SW 1271 (cell line): ENCODE measurements at places on chromosomes 1 and 21.

- no peak for DNase-seq
These were observed 88.0 kb downstream of the CD247 start for GRCh38 chr1:167430134-167430848.

- no peak for DNase-seq
These were observed 20.7 kb downstream of the DIPK1A start for GRCh38 chr1:92940541-92940940.

DNA sequence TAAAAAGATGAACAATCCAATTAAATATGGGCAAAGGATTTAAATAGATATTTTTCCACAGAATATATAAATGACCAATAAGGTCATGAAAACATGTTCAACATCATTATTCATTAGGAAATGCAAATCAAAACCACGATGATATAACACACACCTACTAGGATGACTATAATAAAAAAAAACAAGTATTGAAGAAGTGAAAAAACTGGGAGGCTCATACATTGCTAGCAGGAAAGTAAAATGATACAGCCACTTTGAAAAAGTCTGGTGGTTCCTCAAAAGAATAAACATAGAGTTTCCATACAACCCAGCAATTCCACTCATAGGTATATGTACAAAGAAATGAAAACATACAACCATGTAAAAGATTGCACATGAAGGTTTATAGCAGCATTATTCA lies 75.7 kb upstream of the RAB4A start:
- no peak for DNase-seq

- DNase-seq: no peak
These were observed 89.0 kb upstream of the CHODL start for GRCh38 chr21:18155508-18156193.

DNA sequence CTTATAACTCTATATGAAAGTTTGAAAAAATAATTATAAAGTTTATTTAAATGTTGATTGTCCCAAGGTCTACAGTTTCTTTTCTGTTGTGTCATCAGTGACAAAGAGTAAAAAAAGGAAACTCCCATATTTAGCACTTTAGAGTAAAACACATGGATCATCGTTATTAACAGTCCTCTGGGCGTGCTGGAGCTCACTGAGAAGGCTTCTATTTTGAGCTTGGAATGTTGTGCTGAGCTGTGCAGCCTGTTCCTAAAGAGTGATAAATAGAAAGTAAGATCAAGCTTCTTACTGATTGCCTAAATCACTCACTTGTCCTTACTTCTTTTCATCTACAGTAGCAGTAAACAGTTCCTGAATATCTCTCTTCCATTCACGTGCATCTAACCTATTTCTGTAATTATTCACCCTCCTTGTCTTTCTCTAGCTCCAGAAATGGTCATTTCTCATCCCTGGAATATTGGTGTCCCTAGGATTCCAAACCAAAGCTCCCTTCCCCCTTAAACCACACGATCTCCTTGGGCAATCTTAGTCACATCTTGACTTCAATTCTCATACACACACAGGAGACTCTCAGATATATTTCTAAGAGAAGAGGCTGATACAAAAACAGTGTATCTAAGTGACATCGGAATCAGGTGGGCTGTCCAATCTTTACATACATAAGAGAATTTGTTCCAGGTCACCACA lies 11.9 kb downstream of the GBP5 start:
- DNase-seq: no peak

GRCh38 chr1:61226791-61227567 lies 144.6 kb downstream of the NFIA start:
- DNase-seq: no peak

- DNase-seq: peak; percentile 60
These were observed at the start of gene AGTRAP for GRCh38 chr1:11735854-11736745. AGTRAP (plus strand) TSS chr1:11736136; CDS start chr1:11736209, 73 bp downstream.

GRCh38 chr1:87513966-87514660 lies 185.4 kb downstream of the LMO4 start:
- DNase-seq: no peak

DNA sequence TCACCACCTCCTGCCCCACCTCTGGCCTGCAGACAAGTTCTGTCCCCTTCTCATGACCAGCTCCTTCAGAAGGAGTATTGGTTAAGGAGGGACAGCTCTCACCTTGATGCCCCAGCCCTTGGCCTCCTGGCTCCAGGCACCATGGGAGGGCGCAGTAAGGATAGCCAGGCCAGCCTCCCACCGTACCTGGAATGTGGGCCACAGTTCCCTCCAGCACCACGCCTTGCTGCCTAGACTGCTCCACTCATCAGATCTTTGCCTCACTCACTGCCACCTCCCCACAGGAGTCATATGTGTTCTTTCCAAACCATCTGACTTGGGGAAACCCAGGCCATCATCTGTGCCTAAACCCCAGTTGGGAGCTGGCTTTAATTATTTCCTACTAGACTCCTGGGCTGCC lies 97.0 kb downstream of the CCDC185 start:
- no peak for DNase-seq

- DNase-seq: no peak
These were observed 50.7 kb downstream of the IRF2BP2 start for GRCh38 chr1:234559152-234559901.

DNA sequence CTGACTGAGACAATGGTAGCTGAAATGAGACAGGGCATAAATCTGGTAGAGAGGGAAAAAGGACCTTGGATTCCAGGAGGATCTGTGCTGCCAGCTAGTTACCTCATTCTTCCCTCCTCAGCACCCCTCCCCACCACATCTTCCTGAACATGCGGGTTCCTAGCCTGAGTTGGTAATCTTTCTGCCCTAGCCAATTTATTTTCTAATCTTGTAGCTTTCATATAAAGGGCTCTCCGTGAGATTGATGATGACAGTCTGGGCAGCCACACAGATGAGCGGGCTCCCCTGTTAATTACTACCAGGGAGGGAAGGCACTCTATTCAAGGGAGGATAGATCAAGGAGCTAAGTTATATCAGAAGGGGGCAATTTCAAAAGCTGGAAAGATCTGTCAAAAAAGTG lies 20.2 kb downstream of the ARHGEF11 start:
- DNase-seq: no peak

DNA sequence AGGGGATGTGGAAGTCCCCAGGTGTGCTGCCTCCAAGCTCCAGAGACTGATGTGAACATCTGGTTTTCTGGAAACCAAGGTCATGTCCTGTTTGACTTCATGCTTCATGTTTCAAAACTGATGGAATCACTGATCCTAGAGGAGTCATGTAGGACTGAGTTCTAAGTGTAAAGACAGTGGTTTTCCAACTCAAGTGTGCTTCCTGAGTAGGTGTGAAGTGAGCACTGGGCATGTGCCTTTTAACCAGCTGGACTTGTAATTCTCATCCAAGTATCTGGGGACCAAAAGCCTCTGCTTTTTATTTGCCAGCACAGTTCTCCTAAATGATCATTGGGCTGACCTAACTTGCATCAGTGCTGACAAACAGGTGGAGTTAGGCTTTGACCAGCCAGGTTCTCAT lies 36.9 kb downstream of the ABCA4 start:
- DNase-seq: no peak

GRCh38 chr1:246801241-246802020 lies 77.2 kb downstream of the SCCPDH start:
- no peak for DNase-seq

- DNase-seq: no peak
These were observed 5.4 kb downstream of the NEK7 start for GRCh38 chr1:198162091-198162767.

DNA sequence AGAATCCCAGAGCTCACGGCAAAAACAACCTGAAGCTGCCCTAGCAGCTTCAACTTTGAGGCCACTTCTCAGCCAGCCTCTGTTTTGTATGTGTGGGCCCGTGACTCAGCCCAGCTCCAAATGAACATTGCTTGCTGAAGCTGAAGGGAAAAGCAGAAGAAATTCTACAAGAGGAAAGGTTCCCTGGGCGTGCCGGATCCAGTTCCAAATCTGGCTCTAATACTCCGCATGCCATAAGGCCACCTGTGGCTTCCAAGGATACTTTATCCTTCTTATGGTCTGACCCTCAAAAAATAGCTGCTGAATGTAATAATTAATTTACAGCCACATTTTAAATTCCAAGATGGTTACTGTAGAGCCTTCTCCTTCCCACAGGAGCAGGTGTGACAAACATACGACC lies 24.3 kb downstream of the TSPAN2 start:
- no peak for DNase-seq

- no peak for DNase-seq
These were observed 1.5 kb upstream of the ST6GALNAC5 start for GRCh38 chr1:76865696-76866286.

DNA sequence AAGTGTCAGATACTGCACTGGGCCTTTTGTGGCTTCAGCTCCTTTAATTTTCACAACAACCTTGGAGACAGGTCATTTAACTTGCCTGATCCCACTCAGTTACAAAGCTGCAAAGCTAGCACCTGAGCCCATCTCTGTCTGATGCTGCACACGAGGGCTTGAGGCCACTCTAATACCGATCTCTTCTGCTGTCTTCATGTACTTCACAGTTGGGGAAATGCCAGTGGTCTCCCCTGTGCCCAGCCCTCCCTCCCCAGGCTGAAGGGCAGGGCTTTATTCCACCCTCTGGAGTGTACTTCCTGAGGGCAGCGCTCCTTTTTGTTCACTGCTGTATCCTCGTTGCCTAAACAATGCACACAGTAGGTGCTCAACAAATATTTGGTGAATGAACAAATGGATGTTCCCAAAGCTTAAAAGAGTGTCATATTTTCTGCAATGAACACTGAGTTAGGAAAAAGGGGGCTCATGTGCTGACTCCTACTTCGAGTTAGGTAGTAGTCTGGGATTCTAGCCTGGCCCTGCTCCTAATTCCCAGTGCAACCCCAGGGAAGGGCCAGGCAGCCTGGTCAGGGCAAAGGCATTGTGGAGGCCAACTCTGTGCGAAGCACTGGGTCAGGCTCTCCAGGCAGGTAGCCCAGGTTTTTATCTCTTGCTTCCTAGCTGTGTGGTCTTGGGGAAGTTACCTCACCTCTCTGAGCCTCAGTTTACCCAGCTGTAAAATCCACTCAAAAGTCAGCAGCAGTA lies 1.1 kb downstream of the TMCO4 start:
- no peak for DNase-seq

- DNase-seq: no peak
These were observed 19.2 kb downstream of the MAST2 start for GRCh38 chr1:45822644-45823043.

- DNase-seq: no peak
These were observed 68.7 kb downstream of the HIVEP3 start for GRCh38 chr1:41850029-41850428.

DNA sequence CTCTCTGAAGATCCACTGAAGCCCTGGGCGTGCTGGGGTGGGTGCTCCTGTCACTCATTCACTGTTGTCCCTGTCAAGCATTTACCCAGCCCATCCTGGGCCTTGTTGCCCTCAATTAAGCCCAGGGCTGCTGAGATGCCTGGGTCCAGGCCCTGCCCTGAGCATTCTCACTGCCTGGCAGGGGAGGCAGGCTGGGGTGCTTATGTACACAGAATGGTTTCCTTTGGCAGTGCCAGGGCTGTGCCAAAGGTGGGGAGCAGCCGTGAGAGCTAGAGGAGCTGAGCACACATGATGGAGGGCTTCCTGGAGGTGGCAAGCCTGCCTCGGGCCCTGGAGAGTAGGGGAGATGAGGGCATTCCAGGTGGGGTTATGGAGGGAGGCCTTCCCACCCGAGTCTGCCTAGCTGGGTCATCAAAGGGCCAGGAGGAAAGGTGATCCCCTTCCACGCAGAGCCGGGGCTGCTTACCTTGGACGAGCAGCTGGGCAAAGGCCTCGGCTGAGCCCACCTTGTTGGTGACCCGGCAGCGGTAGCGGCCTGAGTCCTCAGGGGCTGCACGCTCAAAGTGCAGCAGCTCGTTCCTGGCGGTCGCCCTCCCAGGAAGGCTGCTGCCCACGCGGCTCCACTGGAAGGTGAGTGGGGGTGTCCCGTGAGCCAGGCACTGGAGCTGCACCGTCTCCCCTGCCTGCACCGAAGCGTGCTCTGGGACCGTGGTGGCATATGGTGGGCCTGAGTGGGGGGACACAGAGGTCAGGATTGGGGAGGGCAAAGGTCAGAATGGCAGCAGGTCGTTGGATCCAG lies 26.5 kb downstream of the LDLRAD2 start:
- DNase-seq: no peak

- DNase-seq: no peak
These were observed 81.0 kb upstream of the LHX8 start for GRCh38 chr1:75053207-75053606.

GRCh38 chr1:15958111-15958510 lies 17.8 kb downstream of the ZBTB17 start:
- no peak for DNase-seq
